Lower lobe of right lung (tissue), 2 donors: ENCODE measurements at places on chromosomes 1 and 21. TPM values are rescaled to one million over a fixed set of nuclear protein-coding genes. Genes with fewer than 3 reads are reported as not detected.

ATP1B1 gene
- 173 TPM for total RNA-seq

- no peak for DNase-seq
Observed at GRCh38 chr1:150484861-150485260, 2.4 kb upstream of the TARS2 start.

DNA sequence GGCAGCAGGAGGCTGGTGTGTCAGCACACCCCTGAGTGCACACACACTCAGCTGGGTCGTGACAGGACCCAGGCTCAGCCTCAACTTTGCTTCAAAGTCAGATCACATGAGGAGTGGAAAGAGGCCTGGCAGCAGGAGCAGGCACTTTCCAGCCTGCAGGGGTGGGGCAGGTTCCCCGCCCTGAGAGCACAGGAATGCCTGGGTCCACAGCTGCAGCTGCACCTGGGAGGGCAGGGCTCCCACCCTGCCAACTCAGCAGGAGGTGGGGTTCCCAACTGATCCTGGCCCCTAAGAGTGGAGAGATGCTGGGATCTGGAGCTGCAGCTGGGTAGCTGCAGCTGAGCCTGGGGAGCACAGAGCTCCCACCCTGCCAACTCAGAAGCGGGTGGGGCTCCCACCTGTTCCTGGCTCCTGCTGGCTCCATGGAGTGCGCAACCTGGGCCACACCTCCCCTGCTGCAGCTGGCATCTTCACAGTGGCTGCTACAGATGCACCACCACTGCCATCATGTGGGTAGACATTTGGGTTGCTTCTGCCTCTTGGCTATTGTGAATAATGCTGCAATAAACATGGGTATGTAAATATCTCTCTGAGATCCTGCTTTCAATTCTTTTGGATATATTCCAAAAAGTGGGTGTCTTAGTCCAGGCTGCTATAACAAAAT lies 415.4 kb downstream of the TTLL7 start:
- DNase-seq, result no peak

DNA sequence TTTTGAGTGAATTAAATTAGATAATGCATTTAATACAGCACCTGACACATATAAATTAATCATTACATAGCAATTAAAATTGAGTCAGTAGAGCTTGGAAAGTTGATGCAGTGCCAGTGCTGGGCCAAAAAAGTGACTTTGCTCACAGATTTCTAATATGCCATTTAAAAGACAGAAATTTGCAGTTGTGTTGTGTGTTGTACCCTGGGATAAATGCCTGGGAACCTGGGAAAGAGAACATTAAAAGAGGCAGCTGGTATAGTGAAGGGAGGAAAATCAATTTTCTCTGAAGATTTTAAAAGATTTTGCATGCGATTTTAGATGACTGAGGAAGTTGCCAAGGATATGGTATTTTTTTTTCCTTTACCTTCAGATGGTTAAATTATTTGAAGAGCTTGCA lies 10.9 kb upstream of the CFH start:
- DNase-seq, result no peak
